NCI-H1417 (cell line): ENCODE measurements at places on chromosomes 6 and 20.

GRCh38 chr6:52499026-52499425 is 77.8 kb downstream of the TRAM2 start:
- no peak for DNase-seq

DNA sequence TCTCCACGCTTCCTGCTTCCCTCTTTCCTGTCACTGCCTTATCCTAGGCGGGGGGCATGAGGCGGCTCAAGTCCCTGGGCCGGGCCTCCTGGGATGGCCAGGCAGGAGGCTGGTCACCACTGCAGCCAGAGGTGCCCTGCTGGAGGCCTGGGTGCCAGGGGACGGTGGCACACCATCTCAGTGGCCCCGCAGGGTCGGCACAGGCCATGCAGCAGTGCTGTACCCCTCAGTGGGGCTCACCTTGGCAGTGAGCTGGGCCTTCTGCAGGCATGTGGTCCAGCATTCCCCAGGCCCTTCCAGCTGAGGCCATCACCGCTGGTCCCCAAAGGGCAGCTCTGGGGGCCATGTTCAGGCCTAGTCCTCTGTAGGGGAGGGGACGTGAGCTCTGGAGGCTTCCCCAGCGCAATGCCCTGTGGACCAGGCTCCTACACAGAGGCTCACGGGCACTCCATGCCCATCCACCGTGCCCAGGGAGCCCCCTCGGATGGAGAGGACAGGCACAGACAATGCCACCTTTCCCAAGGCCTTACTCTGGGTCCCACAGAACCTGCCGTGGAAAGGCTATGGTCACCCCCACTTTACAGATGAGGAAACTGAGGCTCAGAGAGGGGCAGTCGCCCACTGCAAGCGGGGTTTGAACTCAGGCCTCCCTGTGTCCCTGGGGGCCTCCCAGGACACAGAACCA is 123.8 kb downstream of the TAF4 start:
- DNase-seq = no peak

DNA sequence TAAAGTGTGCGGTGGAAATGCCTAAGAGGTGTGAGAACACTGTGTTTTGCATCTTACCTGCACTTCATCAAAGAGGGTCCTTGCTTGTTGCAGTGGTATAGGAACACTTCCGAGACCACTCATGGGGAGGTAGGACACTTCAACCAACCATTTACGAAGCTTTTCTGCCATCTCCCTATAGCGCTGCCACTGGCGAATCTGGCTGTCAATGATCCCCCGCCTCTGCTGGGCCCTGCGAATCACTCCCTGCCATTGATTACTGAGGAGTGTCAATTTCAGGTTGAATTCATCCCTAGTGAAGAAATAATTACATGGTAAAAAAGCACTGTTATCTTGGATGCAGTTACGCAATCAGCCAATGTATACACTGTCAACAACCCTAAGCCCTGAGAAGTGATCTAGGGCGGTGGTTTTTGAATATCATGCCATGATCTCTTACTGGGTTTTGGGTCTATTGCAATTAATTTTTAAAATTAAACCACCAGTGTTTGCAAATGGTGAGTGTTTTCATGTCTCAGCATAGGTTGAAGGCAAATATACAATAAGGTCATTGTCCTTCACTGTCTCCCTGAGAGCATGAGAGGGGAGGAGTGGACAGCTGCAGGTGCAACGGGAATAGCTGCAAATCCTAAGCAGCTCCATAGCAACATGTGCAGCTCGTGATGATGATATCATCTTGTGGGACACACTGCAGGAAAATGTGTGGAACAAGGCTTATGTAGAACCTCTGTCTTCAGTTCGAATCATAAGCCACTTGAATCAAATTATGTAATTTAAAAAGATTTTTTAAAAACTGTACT is 400.6 kb downstream of the ESR1 start:
- peak; percentile 33 for DNase-seq

GRCh38 chr6:72677740-72678139 is 55.9 kb downstream of the KCNQ5 start:
- DNase-seq = no peak

DNA sequence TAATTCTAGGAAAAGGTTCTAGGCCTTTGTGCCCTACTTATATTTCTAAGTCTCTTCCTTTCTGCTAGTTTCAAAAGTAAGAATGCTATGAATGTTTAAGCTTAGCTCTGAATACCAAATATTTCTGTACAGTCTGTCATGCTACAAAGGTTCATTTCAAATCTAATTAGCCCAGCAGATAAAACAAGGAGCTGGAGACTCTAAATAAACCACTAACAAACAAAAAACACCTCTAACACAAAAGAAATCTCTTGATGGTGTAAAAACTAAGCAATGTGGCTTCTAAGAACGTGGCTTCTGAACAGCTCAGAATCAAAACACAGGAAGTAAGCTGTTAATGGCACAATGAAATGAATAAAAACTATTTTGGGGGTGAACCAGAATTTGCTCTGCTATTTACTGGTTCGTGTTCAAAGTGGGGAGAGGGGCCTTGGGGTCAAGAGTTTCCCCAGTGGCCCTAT is 198.3 kb downstream of the BCAS1 start:
- DNase-seq = no peak

- no peak for DNase-seq
Observed at GRCh38 chr6:158409451-158409850, 97.2 kb downstream of the TULP4 start.

- DNase-seq = peak; percentile 29
Observed at GRCh38 chr6:137271245-137272183, 52.3 kb upstream of the IFNGR1 start.

DNA sequence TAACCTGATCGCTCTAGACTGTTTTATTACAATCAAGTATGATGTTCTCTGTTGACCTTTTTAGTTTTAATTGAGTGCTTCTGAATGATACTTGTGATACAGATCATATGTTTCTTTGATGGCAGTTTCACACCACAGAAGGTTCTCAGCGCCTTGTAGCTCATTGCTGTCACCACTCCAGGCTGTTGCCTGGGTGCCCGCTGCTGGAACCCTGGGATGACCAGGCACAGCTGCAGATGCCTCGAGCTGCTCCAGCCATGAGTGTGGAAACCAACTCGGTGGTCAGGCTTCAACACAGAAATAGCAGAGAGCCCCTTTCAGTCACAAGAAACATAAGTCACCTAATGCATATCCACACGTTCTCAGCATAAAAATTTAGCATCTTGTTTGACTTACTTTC is 112.7 kb downstream of the RPP40 start:
- no peak for DNase-seq

GRCh38 chr20:47295921-47296426 is 60.5 kb downstream of the ZMYND8 start:
- DNase-seq = no peak

DNA sequence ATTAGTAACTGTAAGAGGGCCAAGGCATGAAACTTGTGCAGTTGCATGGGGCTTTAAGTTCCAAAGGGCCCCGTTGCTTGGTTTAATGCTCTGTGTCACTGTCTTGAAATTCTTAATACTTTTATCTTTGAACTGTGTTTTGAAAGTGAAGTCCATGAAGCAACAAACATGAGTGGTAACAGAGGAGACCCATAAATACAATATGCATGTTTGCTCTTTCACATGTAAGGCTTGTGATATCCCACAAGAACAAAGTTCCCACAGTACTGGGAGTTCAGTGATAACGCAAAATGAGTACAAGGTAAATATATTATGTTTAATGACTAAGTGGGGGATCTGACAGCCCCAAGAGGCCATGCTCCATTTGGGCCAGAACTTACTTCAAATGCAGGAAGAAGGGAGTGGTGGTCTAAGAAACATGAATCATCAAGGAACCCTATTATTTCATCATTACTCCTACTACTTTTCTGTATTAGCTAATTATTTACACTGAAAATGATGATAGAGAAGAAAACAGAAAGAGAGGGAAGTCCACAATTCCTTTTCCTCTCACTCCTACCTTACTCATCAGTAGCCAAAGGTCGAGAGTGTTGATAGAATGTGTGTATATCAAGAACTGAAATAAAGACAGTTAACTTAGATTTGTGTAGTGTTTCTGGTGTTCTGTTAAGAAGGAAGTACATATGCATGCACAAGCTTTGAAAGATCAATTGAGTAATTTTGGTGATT is 157.3 kb downstream of the PHF3 start:
- DNase-seq = no peak

DNA sequence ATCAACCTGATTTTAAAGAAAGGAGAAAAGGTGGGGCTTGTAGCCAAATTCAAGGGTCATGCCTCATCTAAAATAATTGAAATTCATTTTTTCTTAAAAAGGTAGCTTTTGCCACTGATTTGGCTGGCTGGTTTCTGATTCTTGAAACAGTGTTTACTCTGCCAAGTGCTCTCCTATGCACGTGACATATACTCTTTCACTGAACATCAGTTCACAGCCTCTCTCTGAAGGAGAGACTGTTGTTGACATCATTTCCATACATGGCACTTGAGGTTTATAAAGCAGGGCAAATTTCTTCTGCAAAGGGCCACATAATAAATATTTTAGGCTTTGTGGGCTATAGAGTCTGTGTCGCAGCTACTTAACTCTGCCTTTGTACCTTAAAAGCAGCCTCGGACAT is 40.4 kb upstream of the DOK5 start:
- peak; percentile 87 for DNase-seq

GRCh38 chr6:138590796-138591709 is 91.8 kb upstream of the NHSL1 start:
- DNase-seq = peak; percentile 92

DNA sequence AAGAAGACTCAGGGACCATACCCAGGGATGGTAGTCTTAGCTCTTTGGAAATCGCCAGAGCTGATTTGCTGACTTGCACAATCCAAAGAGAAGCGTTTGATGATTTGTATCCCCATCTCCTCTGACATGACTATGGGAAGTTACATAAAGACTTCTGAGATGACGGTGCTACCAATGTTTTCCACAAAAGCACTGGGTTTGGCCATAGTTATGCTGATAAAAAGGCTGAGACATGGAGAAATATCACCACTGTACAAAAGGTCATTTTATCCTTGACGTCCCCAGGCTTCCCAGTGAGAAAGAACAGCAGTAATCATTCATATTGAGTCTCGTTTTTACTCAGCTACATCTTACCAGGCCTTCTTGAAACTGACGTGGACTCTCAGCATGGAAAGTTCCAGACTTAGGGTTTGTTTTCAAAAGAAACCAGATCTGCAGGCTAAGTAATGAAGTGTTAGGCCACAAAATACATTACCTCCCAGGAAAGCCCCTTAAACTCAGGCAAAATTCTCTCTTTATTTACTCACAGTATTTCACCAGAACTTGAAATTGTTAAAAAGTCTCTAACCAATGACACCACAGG is 370.3 kb upstream of the JARID2 start:
- DNase-seq = no peak

DNA sequence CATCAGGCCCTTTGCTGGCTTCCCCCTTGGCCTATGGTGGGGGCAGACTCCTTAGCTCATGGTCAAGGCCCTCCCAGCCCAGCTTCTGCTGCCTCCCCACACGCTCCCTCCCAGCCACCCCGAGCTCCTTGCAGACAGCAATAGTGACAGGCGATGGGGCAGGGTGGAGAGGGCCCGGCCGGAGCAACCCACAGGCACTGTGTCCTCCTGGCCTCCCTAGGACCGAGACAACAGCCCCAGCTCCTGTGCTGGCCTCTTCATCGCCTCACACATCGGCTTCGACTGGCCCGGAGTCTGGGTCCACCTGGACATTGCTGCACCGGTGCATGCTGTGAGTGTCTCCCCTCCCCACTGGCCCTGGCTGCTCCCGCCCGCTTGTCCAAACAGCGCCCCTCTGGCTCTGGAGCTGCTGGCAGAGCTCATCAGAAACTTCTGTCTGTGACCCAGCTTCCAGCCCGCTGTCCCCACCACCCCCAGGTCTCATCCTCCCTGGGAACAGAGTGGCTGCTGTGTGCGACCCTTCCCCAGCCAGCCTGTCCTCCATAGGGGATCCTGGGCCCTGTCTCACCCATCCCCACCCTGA is 21.8 kb downstream of the NPEPL1 start:
- no peak for DNase-seq

- no peak for DNase-seq
Observed at GRCh38 chr6:122621638-122622037, 11.4 kb downstream of the PKIB start.

GRCh38 chr6:169510871-169511270 is 191.0 kb downstream of the WDR27 start:
- no peak for DNase-seq

DNA sequence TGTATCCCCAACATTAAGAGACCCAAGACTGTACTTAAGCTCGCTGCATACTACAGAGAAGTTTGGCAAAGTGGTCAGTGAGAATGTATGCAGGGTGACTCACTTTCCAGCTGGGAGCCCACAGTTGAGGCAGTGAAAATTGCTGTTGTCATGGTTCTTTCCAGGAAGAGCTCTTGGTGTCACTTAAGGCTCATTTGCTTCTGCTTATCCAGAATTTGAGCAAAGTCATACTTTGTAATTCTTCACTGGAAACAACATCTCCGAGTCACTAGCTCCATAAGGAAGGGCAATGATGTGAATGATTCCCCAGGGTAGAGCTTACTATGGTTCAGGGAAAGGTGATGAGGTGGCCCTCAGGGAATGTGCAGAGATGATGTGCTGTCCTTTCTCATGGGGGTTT is 65.4 kb upstream of the FBXL4 start:
- no peak for DNase-seq

DNA sequence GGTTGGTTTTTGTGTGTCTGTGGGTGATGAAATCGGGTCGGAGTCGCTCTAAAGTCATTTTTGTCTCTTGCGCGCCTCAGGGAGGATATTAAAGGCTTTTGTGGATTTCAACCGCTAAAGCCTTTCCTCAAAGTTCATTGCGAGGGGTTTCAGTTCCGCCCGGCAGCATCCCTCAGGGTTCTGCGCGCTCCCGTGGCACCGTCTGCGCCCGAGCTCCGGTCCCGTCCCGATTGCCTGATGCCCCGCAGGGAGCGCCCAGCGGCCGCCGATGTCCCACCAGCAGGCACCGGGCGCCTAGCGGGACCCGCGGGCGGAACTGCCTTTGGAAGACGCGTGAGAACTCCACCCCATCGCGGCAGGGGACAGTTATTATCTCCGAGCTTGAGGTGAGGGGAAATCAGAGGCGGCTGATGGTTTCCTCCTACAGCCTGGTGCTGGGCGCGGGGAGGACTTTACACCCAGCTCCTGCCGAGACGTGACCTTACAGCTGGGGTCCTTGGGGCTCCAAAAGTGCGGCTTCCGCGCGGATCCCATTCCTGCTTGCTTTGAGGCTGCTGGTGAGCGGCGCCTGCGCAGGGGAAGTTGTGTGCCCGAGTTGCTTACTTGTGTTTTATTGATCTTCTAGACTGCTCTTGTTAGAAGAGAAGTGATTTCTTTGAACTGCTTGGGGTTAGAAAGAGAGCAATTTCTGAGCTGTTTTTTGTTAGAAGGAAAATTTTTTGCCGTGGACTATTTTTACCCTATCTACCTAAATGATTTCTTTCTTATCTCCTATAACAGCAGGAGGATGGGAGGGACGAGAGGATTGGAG is 27.1 kb downstream of the ULBP1 start:
- peak; percentile 70 for DNase-seq

- DNase-seq = no peak
Observed at GRCh38 chr6:62615366-62616015, 329.5 kb upstream of the KHDRBS2 start.

GRCh38 chr6:127332383-127332961 is 10.9 kb downstream of the ECHDC1 start:
- DNase-seq = no peak
